ENCODE measurements at places on chromosomes 11 and 22.
A peak's percentile ranks its signal among the peaks of the same experiment; 100 is the strongest.

DNA sequence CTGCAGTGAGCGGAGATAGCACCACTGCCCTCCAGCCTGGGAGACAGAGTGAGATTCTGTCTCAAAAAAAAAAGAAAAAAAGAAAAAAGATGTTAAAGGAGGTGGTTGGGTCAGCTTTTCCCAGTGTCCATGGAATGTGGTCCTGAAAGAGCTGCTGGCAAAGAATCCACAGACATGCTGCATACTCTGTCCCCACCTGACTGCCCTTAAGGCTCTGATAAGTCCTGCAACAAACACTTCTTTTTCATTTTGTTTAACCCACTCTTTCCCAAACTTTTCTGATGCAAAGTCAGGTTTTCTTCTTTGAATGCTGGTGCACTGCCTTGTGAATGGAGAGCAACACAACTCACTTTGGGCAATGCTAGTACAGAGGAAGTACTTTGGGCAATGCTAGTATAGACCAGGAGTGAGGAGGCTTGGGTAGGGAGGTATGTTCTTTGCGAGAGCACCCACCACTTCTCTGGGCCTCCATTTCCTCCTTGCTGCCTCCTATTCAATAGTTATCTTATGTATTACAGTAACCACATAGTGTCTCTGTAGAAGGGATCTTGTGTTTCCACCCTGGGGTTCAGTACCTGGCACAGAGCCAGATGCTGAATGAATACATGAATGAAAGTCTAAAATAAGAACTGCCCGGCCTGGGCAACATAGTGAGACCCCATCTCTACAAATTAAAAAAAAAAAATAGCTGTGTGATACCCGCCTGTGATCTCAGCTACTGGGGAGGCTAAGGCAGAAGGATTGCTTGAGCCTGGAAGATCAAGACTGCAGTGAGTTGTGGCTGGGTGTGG is 18.9 kb downstream of the LIF start:
- DNase-seq = no peak

DNA sequence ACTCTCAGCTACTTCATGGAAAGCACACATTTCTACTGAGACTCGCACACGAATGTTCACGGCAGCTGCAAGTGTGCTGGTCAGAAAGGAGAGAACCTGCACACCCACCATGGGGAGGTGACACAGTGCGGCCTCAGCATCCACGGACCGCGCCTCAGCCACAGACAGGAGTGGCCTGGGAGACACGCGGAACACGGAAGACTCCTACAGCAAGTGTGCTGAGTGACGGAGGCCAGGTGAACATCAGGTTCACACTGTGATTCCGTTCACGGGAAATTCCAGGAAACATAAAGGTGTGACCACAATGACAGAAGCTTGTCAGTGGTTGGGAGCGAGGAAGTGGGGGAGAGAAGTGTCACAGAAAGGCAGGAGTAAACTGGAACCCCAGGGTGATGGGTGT is 13.3 kb upstream of the MOB2 start:
- no peak for DNase-seq

DNA sequence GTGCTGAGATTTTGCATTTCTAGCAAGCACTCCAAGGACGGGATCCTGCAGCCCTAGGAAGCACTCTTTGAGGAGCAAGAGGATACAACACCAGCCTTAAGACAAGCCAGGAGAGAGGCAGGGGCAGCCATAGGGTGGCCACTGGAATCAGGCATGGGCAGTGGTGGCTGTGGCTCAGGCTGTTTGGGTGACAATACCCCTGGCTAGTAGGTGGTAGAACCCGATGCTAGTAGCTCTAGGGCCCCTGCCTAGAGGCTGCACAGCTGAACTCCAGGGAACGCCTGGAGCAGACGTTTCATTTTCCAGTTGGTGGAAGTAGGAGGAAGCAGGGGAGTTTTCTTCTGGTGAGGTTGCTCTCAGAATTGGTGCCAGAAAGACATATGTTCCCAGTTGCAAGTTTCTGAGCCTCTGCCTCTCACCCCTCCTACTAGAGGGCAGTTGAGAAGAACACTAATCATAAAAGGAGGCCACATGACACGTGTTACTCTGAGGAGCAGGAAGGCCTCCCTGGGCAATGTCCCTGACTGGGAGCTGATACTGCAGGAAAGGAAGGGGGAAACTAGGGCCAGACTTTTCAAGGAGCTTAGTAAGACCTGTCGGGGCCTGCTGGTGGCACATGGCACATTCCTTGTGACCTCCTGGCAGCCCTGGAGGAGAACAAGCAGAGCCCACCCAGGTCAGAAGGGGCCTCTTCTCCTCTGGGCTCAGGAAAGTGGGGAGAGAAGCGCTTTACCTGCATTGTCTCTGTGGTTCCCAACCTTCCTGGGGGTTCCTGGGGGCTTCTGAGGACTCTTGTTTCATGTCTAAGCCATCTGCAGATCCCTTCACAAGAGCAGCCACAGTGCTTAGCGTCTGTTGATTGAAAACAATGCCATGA is 56.6 kb upstream of the DRD2 start:
- DNase-seq = no peak

DNA sequence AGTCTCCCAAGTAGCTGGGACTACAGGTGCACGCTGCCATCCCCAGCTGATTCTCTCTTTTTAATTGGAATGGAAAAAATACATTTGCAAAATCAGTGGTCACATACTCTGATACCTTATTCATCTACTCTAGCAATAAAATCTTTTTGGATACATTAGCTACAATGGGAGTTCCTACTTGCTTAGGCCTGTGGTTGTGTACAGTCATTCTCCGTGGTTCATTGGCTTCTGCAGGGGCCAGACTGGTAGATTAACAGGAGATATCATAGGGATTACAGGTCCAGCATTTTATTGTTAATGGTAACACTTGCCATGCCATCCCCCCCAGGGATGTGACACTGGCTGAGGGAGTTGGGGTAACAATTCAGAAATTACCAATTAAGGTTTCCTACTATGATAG is 140.0 kb downstream of the ADAMTS15 start:
- DNase-seq = no peak

DNA sequence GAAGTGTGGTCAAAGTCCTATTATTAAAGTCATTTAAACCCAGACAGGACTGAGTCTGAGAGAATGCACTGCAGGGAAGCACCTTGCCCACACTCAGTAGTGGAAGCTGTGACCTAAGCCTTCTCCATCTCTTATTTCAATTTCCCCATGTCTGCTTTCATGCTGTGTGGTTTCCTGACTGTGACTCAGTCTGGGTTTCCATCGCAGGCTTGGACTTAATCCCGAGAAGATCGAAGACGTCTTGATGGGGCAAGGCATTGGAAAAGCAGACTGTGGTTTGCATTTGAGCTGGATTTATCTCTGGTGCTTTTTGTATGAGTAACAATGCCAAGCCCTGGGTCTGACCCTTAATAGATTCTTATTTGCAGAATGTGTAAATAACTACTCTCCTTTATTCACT is 238.9 kb downstream of the NTM start:
- DNase-seq = peak; percentile 98

GRCh38 chr11:820655-821511 is 2.2 kb downstream of the PNPLA2 start:
- no peak for DNase-seq

- peak; percentile 10 for DNase-seq
Measured at GRCh38 chr11:102061276-102061675, 14.0 kb downstream of the CFAP300 start.

- DNase-seq = no peak
Measured at GRCh38 chr11:70517203-70517602, 118.9 kb downstream of the CTTN start.

DNA sequence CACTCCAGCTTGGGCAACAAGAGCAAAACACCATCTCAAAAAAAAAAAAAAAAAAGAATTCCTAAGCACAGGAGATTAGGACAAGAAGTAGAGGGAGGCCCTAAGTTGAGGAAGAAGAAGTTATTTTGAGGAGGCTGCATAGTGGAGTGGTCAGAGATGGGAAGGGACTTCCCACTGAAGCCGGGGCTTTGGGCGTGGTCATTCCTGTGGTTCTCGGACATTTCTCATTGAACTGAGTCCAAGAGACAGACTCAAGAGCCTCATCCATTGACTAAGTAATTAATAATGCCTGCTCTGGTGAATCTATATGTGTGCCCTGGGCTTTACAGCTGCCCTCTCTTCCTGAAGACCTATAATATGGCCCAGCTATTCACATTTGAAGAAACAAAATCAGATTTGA is 53.2 kb upstream of the FTH1 start:
- no peak for DNase-seq

DNA sequence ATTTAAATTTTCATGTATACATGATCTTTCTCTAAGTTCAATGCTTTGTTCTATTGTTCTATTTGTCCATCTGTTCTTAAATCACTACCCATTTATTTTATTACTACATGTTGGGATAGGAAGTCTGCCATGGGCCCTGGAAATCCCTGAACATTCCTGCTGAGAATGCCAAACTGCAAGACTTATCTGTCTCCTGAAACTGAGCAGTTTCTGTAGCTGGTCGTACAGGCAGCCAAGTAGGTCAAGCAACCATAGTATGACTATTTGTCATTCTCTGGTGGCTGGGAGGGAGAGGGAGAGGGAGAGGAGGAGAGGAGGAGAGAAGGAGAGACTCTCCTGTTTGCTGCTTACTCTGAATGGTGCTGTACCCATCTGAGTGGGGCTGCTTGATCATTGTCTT is 82.8 kb upstream of the SNX19 start:
- peak; percentile 25 for DNase-seq

GRCh38 chr11:31943056-31943780 is 132.1 kb upstream of the PAX6 start:
- no peak for DNase-seq

DNA sequence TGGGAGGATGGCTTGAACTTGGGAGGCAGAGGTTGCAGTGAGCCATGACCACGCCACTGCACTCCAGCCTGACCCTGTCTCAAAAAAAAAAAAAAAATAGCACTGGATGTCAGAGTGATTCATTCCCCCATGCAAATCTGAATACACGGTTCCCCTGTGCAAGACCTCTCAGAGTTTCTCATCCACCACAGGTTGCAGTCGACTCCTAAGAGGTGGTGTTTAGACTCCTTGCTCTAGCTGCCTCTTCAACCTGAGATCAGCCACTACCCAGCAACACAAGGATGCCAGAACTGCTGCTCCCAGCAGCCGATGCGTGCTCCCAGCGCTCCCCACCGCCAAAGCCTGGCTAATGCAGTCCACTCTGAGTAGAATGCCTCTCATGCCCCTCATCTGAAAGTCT is 97.5 kb downstream of the PARVA start:
- no peak for DNase-seq

DNA sequence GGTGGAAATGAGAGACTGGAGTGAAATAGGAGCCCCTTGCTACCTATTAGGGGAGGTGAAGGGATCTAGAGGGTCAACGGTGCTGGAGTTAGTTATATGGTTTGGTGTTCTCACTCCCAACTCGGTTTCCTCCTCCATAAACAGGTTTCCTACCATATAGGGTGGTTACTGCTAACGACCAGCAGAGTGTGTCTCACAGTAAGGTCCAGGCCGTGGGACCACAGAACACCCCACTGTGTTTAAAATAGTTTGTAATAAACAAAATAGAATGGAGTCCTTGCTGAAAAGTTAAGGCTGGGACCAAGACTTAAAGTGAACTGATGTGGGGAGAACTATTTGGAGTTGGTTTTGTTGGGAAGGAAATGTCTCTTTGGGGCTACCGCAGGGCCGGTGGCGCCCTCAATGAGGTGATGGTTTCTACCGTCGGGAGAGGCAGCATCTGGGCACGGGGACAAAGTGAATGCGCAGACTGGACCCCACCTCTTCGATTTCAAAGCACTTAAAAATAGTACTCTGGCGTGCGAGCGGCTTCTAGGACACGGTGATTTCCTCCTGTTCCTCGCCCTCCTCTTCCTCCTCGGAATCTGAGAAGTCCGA is 4.5 kb downstream of the DBX1 start:
- DNase-seq = no peak

- DNase-seq = no peak
Measured at GRCh38 chr11:109041876-109042275, 377.0 kb downstream of the DDX10 start.
